Mesendoderm (in vitro differentiated cells): ENCODE measurements at places on chromosomes 16 and 17.

- DNase-seq, result no peak
These were observed 15.0 kb upstream of the PRSS27 start for GRCh38 chr16:2734844-2735515.

DNA sequence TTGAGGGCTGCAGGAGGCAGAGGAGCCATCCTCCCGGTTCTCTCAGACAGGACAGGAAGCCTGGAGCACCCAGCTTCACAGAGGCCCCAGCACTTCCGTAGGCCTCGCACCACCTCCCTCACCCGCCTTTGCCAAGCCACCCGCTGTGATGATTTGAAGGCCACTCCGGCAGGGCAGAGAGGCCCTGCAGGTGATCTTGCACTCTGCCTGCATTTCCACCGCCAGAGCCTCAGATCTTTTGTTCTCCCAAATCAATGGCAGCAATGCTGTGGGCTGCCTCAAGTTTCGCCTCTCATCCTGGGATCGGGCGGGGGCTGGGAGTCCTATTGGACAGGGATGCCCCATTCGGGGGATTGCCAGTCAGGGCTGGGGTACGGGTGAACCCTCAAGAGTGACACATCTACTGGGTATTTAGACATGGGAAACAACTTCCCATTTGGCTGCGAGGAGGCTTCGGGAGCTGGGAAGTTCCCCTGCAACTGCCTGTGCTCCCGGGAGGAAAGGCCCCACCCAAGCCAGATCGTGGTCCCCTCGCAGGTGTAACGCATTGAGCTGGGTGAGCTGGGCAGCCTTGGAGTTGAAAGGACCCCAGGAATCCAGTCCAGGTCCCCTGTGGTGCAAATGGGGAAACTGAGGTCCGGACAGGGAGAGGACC, 34.8 kb upstream of the PEMT start:
- peak; percentile 63 for DNase-seq

GRCh38 chr17:76404256-76404655, 19.8 kb downstream of the SPHK1 start:
- no peak for DNase-seq

GRCh38 chr16:947255-947921, 23.4 kb downstream of the LMF1 start:
- DNase-seq, result no peak

- peak; percentile 39 for DNase-seq
These were observed 64.3 kb downstream of the IGF2BP1 start for GRCh38 chr17:49061524-49061943.
